ENCODE measurements at places on chromosomes 7 and 10. TPM values are rescaled to one million over a fixed set of nuclear protein-coding genes. Genes with fewer than 3 reads are reported as not detected.

DNA sequence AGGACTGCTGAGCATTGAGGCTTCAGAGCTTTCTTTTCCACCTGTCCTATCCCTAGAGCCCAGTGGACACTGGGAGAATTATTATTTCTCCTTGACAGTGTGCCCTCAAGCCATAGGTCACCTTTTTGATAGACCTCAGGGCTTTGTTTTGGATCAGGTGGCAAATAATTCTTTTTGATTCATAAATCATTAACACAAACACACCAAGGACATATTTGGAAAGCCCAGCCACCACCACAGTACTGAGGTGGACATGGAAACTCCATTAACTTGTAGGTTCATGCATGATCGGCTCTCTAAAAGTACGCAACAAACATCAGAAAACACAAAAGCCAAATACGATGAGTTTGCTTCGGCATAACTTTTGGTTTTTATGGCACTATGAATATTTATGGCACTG lies 17.8 kb upstream of the PLEKHS1 start:
- no peak overlapping the region for H3K4me3 ChIP-seq
- H3K36me3 ChIP-seq = no peaks in the 10 kb centered on the region
- H3K4me1 ChIP-seq = no peaks in the 10 kb centered on the region

DNA sequence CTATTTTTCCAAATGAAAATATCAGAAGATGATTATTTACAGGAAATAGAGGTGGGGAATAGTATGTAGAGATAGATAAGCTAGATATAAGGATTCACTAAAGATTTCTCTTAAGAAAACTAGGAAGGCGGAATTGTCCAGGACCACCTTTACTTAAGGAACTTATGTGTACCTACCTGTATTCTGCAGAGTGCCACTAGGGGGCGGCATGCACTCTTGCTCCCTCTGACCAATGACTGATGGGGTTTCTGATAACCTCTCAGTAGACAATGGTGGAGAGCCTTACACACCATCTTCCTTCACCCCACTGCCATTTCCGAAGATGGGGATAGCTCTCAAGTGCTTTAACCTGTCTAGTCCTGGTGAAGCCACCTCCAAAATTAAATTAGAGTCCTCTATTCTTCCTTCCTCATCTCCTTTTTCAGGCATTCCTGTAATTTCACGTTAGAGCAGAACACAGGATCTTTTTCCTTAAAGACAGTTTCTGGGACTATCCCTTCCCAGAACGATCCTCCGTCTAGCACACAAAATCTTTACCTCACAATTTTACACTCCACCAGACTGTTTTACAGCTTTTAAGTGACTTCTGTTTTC lies 453.1 kb downstream of the SORCS1 start:
- no peaks in the 10 kb centered on the region for H3K27me3 ChIP-seq
- H3K27ac ChIP-seq = no peak overlapping the region
- no peak overlapping the region for H3K4me3 ChIP-seq
- no peak for DNase-seq
- no peaks in the 10 kb centered on the region for H3K4me1 ChIP-seq

- H3K27me3 ChIP-seq = no peaks in the 10 kb centered on the region
- no peaks in the 10 kb centered on the region for H3K36me3 ChIP-seq
- H3K4me3 ChIP-seq = no peak overlapping the region
- H3K4me1 ChIP-seq = no peaks in the 10 kb centered on the region
Measured at GRCh38 chr7:133950855-133951254, 176.3 kb upstream of the LRGUK start.

DNA sequence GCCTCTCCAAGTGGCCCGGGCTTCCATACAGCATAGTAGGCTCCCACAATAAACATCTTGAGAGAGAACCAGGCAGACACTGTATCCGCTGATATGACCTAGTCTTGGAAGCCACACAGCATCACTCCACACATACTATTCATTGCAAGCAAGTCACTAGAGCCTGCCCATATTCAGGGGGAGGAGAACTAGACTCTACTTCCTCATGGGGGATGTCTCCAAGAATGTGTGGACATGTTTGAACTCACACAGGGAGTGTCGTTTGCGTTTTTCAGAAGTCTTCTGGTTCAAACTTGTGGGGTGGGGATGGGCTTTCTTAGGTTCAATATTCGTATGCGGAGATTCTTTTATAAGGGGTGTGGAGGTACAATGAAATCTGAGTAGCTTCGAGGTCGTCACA lies 232.6 kb upstream of the HABP2 start:
- no peak for DNase-seq
- no peaks in the 10 kb centered on the region for H3K4me1 ChIP-seq
- H3K4me3 ChIP-seq = no peak overlapping the region

DNA sequence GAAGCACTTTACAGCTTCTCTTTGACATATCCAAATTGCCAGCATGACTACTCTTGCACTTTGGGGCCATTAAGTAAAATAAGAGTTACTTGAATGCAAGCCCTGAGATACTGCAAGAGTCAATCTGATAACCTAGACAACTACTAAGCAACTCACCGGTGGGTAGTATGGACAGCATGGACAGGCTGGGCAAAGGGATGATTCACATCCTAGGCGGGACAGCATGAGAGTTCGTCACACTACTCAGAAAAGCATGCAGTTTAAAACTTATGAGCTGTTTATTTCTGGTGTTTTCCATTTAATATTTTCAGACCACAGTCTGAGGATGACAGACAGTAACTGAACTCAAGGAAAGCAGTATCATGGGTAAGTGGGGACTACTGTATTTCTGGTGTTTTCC lies 84.0 kb downstream of the ORC5 start:
- H3K27me3 ChIP-seq = no peaks in the 10 kb centered on the region
- H3K36me3 ChIP-seq = no peaks in the 10 kb centered on the region
- H3K4me1 ChIP-seq = peaks cover 26% of the 10 kb centered on the region
- H3K4me3 ChIP-seq = no peak overlapping the region
- DNase-seq = no peak

DNA sequence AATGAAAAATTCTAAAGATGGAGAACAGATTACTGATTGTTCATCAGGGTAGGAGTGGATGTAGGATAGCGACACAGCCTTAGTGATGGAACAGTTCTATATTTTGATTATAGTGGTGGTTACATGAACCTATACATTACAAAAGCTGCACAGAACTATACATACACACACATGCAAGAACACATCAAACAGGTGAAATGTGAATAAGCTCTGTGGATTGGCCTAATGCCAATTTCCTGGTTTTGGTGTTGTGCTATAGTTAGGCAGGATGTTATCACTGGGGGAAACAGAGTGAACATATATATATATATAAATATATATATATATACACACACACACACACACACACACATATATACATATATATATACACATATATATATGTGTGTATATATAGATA lies 76.4 kb upstream of the PIK3CG start:
- H3K4me1 ChIP-seq = no peaks in the 10 kb centered on the region
- H3K4me3 ChIP-seq = no peak overlapping the region
- no peak overlapping the region for H3K27ac ChIP-seq
- no peaks in the 10 kb centered on the region for H3K36me3 ChIP-seq

Gene GSDME
- 3.1 TPM for total RNA-seq

Gene GPER1
- total RNA-seq = 0.92 TPM

Gene PRSS2
- total RNA-seq = not detected

Data from gastrocnemius medialis (tissue), 4 donors.